ENCODE measurements at places on chromosomes 11 and 22. TPM values are rescaled to one million over a fixed set of nuclear protein-coding genes. Genes with fewer than 3 reads are reported as not detected.

DNA sequence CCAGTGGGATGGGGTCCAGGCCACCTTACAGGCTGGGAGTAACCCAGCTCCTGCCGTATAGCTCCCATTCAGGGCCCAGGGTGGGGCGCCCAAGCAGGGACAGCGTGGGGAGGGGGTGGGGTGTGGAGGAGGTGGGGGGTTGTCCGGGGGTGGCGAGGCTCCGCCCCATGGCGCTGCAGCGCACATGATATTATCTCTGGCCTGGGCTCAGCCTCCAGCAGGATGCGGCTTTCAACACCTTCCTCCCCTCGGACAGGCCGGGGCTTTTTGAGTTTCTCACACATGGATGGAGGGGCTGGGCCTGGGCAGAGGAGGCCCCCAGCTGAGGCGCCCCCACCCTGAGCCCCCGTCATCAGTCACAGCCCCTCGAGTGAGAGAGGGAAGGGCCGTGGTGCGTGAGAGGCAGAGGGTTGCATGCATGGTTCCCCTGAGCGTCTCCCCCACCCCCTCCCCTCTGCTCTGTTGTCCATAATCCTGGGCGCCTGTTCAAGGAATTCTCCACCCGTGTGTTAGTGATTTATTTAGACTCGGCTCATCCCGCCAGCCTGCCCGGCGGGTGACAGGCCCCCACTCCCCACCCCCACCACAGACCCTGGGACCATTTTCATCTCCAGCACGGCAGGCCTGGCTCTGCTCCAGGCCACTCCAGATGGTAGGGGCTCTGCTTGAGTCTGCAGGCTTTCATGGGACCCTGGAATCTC lies 44.9 kb downstream of the WNT11 start:
- no peak for DNase-seq

GRCh38 chr11:68328374-68329091 lies 16.1 kb downstream of the LRP5 start:
- DNase-seq = peak; percentile 86

DNA sequence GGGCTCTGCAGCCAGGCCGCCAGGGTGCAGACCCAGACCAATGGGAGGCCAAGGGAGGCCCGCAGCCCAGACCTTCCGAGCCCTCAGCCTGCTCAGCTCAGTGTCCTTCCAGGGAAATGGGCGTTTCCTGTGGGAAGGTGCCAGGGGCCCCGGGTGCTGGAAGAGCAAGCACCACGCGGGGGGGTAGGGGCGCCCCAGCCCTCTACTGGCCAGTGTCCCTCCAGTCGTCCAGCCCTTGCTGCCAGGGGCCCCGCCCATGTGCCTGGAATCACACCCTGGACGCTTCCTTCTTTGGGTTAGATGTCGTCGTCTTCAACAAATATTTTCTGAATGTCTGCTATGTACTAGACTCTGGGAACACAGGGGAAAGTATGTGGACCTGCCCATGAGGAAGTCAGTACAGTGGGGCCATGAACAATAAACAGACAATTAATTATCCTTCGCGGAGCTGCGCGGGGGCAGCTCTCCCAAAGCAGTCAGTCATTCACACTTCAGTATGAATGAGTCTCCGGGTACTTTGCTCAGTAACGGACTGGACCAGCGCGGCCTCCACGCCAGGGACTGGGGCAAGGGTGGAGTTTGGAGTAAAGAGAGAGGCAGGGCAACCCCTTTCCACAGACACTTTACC lies 60.2 kb downstream of the CDKN1C start:
- peak; percentile 21 for DNase-seq

DNA sequence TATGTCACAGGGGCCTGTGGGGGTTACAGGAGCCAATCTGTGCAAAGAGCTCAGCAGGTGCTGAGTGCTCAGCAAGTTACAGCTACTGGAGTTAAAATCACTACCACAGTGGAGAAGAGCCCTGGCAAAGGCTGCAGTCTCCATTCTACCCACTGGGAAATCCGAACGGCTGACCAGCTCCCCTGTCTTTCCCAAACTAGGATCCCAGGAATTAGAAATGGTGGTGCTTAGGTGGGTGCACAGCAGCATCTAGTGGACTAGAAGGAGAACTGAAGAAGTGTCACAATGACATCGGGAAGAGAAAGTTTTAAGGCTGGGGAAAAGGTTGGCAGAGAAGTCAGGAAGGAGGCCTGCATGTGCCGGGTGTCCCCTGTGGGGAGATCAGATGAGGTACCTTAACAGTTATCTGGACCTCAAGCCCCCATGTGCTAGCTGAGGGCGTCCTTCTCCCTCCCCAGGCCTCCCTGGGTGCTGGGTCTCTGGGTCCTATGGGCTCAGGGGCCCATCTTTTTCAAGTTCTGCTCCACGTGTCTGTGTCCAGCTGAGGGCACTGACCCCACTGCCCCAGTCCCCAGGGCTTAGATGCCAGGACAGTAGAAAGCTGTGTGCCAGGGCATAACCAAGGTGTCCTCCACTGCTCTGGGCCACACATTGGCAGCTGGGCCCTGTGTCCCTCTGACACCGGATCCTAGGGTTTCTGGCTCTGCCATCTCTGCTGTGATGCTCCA lies 1.9 kb downstream of the PIWIL3 start:
- DNase-seq = peak; percentile 61

DNA sequence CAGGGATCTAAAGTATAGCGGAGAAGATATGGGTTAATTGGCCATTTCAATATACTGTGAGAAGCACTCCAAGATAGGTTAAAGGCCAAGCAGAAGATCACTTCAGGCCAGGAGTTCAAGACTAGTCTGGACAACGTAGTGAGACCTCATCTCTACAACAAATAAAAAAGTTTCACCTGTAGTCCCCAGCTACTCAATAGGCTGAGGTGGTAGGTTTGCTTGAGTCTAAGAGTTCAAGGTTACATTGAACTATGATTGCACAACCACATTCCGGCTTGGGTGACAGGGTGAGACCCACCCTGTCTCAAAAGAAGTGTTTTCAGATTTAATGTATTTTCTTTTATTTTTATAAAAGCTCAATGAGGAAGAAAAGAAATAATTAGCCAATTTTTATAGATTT lies 25.4 kb downstream of the PATL1 start:
- DNase-seq = peak; percentile 83

The ZBTB16 gene
- total RNA-seq = not detected

The TBX1 gene
- not detected for total RNA-seq
